Skeletal muscle cell (primary cell): ENCODE measurements at places on chromosomes 4 and X.
A peak's percentile ranks its signal among the peaks of the same experiment; 100 is the strongest.

GRCh38 chr4:53598901-53599300, 7.6 kb upstream of the LNX1 start:
- no peak for DNase-seq

GRCh38 chr4:26076896-26077295, 162.9 kb downstream of the SMIM20 start:
- DNase-seq, result no peak

GRCh38 chrX:148681605-148682004, 181.2 kb downstream of the AFF2 start:
- no peak for DNase-seq

- DNase-seq, result no peak
These were observed 265.2 kb upstream of the BOD1L1 start for GRCh38 chr4:13892739-13893105.

- peak; percentile 65 for DNase-seq
These were observed 80.9 kb upstream of the TLR3 start for GRCh38 chr4:185987961-185988627.

- DNase-seq, result no peak
These were observed 44.6 kb upstream of the PHKA2 start for GRCh38 chrX:19028560-19028959.

GRCh38 chrX:140548985-140549384, 44.1 kb upstream of the SOX3 start:
- DNase-seq, result no peak

- DNase-seq, result peak; percentile 50
These were observed 37.3 kb upstream of the TRIM2 start for GRCh38 chr4:153166716-153167501.
